LoVo (cell line): ENCODE measurements at places on chromosomes 1 and 21.

GRCh38 chr21:42461881-42462877 lies 33.8 kb downstream of the RSPH1 start:
- DNase-seq = no peak

GRCh38 chr1:63891060-63891690 lies 117.4 kb downstream of the ROR1 start:
- DNase-seq = no peak

GRCh38 chr1:1832820-1833219 lies 54.5 kb upstream of the NADK start:
- no peak for DNase-seq

DNA sequence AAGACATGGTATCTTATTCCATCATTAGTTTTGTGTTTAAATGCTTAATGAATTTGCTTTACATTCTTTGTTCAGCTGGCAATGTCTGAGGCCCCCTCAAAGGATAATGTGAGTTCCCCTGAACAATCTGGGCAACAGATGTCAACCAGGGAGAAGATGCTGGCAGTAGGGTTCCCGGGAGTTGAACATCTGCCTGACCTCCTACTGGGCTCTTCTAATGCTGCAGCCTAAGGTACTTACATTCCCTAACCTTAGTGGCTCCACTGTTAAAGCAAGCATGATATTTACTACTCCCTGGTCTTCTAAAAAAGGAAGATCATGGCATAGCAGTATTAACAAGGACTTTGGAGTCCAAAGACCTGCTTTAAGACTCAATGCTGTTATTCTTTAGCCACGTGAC lies 574.9 kb upstream of the NR5A2 start:
- no peak for DNase-seq

DNA sequence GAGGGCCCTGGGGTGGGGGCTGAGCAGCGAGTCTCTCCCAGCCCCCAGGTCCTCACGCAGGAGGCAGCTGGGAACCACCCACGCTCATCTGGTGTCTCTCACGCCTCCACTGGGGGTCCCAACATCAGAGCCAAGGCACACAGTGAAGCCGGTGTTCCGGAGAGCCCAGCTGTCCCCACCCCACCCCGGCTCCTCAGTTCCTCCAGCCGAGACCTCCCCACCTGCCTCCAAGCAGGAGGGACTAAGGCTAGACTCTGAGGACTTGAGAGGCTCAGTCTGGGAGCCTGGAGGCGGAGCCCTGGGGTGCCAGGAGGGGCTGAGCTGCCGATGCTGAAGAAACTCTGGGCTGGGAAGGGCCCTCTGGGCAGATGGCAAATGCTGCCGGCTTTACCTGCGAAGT lies 1.6 kb upstream of the HPCA start:
- DNase-seq = no peak

- peak; percentile 39 for DNase-seq
Observed at GRCh38 chr21:41168391-41169257, 664 bp downstream of the BACE2 start.

DNA sequence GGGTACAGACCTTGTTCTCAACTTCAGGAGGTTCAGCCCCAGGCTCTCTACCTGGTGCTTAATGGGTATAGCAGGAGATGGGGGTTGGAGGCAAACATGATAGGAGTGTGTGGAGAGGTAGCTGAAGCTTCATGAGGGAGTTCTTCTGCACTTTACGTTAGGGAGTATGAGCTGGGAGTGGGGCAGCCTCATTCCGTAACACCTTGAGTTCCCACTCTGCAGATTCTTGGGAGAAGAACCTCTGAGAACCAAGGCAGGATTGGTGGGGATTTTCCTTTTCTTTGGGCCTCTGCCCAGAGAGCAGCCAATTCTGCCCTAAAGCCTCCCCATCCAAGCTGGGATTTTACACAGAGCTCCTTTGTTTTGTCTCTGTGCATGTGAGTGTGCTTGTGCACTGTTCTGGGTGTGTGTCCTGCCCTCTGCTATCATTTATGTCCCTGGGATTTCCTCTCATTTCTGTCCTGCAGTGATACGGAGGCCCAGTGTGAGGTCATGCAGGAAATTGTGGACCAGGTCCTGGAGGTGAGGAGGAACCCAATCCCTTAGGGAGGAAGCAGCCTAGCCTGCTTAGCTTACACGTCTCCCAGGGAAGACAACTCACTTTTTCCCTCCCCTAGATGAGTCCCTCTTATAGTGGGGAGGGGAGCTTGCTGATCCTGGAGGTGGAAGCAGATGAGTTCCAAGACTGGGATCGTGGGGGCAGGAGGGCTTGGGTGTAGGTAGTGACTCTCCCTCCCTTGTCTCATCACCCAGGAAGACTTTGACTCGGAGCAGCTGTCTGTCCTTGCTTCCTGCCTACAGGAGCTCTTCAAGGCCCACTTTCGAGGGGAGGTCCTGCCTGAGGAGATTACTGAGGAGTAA lies 11.6 kb upstream of the SLC27A3 start:
- no peak for DNase-seq

GRCh38 chr1:27555700-27556424 lies 48.1 kb downstream of the AHDC1 start:
- DNase-seq = no peak

- no peak for DNase-seq
Observed at GRCh38 chr1:1567152-1567875, 7.3 kb downstream of the SSU72 start.

GRCh38 chr1:1082239-1082775 lies 8.2 kb upstream of the RNF223 start:
- no peak for DNase-seq

DNA sequence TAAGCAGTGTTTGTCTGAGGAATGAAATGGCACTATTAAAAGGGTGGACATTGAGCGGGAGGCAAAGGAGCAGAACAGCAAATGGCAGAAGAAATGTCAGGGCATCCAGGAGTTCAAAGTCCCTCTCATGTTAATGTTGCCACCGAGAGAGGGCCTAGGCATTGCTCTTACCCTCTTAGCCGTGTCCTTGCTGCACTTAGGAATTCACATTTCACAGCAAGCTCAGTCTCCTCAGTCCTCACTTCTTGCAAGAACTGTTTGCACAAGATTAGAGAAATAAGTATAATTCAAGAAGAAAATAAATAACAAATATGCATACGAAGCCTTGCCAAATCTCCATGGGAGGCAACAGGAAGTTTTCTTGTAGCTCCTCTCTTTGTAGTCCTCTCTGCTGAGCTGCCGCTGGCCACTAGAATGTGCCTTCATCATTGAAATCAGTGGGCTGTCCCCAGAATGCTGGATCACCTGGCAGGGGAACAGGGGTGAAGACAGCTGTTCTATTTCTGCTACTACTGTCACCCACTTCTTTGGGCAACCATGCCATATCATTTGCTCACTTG lies 205.8 kb downstream of the ZNF326 start:
- no peak for DNase-seq

DNA sequence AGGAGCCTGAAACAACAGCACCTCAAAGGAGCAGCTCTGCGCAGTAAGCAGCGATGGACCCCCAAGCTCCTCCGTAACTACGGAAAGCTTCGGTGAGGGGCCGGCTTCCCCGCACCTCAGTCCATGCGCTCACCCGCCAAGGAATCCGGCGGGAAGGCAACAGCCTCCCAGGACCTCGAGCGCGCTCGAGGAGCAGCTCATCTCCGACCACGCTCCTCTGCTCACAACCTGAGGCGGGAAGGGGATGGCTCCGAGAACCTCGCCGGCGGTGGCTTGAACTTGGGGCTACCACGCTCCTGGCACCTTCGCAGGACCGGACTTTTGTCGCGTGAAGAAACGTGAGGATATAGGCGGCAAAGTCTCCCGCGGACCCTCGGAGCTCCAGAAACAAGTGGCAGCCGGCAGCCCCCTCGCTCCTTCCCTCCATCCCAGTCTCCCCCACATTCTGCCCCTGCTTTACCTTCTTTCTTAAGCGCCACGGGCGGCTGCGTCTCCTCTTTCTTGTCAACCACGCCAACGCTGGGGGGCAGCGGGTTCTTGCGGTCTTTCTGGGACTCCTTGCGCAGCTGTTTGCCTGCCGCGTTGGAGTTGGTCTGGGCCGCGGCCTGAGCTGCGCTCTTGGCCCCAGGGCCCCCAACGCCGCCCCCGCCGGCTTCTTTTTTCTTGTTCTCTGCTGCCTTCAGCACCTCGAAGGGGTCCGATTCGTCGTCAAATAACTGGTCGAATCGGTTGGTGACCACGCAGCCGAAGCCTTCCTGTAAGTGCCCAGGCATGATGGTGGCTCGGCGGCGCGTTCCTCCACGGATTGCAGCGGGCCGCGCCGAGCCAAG lies 459 bp downstream of the SERBP1 start:
- DNase-seq = no peak

GRCh38 chr1:235675152-235675890 lies 25.7 kb upstream of the GNG4 start:
- DNase-seq = peak; percentile 62

GRCh38 chr1:178937695-178938094 lies 66.8 kb upstream of the ANGPTL1 start:
- DNase-seq = no peak

GRCh38 chr1:53087332-53088285 lies 25.6 kb downstream of the PODN start:
- DNase-seq = no peak

GRCh38 chr1:230633469-230633868 lies 8.8 kb upstream of the COG2 start:
- DNase-seq = no peak

GRCh38 chr21:44989943-44990780 lies 50.3 kb downstream of the SLX9 start:
- DNase-seq = no peak

DNA sequence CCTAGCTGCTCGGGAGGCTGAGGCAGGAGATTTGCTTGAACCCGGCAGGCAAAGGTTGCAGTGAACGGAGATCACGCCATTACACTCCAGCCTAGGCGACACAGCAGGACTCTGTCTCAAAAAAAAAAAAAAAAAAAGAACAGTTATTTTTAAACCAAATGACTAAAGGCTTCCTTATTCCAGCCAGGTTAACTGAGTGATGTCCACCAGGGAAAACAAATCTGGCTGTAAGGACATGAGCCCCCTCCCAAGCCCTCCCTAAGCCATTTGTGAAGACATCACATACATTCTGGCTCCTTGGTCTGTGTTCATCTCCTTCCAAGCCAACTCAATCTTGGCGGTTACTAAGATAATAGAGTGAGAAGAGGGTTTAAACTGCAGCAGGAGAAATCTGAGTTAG lies 8.2 kb downstream of the TMCC2 start:
- DNase-seq = no peak

GRCh38 chr1:236303675-236304074 lies 21.9 kb upstream of the ERO1B start:
- DNase-seq = no peak

GRCh38 chr1:9297831-9298230 lies 5.1 kb downstream of the SPSB1 start:
- no peak for DNase-seq

- DNase-seq = no peak
Observed at GRCh38 chr1:161915051-161915503, 108.6 kb downstream of the OLFML2B start.

DNA sequence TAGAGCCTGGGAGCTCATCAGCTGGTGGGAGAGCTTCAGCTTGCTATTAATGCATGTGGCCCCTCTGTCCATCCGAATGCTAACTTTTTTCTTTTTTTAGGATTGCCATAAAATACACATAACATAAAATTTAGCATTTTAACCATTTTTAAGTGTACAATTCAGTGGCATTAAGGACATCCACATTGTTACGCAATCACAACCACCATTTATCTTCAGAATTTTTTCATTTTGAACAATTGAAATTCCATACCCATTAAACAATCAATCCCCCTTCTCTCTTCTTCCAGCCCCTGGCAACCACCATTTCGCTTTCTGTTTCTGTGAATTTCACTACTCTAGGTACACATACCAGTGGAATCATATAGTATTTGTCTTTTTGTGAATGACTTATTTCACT lies 4.9 kb upstream of the KCNK1 start:
- no peak for DNase-seq

- no peak for DNase-seq
Observed at GRCh38 chr1:161421456-161421855, 53.8 kb upstream of the CFAP126 start.

GRCh38 chr1:185044387-185044786 lies 971 bp upstream of the RNF2 start:
- no peak for DNase-seq

GRCh38 chr1:246828818-246829217 lies 102.9 kb downstream of the AHCTF1 start:
- no peak for DNase-seq

DNA sequence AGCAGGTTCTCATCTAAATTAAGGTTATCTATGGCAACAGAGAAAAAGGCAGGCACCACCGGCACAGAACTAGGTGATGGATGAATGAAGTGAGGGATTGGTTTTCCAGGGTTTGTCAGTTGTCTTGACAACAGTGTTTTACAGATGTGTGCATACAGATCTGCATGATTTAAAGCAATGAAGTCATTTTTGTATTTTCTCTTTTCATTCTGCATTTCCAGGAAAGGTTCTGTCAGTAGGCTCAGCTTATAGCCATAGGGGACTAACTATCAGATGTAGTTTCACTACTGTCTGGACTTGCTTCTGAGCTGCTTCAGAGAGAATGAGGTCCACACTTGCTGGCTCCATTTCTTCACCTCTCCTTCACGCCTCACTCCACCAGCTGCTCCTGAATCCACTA lies 98.2 kb upstream of the LMO4 start:
- DNase-seq = no peak

GRCh38 chr1:179917601-179918429 lies 35.7 kb downstream of the TOR1AIP1 start:
- DNase-seq = no peak

- no peak for DNase-seq
Observed at GRCh38 chr21:44345495-44345894, 6.3 kb upstream of the CFAP410 start.

DNA sequence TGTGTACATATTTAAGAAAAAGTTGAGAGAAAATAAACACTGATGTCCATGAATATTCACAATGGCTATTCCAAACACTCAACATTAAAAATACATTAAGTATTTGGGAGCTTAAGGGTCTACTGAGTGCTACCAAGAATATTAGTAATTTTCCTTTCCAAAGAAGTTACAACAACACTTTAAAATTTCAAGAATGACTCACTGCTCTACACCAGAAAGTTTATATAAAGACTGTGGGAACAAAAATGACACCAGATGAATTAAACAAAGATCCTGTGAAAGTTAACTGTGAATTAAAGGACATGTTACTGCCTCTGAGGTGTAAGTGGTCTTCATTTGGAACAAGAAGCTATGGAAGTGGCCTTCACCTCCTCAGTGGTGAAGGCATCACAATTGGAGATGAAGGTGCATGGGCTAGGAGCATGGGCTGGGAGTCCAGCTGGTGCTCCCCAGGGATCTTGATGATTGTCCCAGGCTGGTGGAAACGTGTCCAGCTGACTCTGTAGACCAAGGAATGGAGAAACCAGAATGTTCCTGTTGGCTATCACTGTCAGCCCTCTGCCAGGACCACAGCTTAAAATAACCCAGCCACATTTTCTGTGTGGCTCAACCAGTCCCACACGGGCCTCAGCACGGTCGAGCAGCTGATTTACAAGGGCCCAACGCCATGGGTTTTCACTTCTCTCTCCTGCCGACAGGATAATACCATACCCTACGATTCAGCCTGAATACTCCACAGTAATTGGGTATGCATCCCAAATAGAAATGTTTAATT lies 28.8 kb downstream of the TAF5L start:
- no peak for DNase-seq

GRCh38 chr21:32817208-32817607 lies 45.7 kb upstream of the PAXBP1 start:
- no peak for DNase-seq

GRCh38 chr1:7921796-7922195 lies 18.8 kb downstream of the TNFRSF9 start:
- DNase-seq = no peak
